ENCODE measurements at places on chromosomes 3 and 15. TPM values are rescaled to one million over a fixed set of nuclear protein-coding genes. Genes with fewer than 3 reads are reported as not detected.

DNA sequence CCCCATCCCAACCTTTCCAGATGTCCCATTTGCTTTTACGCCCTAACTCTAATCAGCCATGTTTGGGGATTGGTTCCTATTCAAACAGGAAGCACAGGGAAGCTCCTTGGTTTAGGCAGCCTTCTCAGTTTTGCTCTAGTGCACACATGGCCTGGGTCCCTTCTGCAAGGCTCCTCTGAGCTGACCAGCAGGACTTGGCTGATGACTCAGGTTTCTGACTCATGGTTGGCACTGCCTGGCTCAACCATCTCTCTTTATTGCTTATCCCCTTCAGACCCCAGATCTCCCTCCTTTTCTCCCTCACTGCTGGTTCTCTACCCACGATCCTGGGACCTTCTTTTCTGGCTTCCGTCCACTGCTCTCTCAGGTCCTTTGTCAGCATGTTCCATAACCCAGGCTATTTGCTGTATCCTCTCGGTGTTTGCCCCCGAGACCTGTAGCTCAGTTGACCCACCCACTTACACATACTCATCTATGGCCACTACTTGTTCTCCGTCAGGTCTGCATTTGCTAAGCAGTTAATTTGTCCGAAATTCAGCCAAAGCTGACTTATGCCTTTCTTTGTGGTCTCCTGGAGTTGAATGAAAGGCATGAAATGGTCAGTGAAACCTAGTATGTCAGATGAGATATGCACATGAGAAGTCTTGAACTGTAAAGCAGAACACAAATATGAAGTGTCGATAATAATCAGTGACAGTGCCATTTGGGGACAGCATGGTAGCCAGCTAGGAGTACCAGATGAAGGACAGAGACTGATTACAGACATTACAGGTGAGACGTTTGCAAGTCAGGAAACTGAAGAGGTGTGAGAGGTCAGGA lies 323.5 kb upstream of the ROPN1 start:
- DNase-seq = no peak

GRCh38 chr3:53190659-53191058 lies 29.6 kb downstream of the PRKCD start:
- DNase-seq = no peak

DNA sequence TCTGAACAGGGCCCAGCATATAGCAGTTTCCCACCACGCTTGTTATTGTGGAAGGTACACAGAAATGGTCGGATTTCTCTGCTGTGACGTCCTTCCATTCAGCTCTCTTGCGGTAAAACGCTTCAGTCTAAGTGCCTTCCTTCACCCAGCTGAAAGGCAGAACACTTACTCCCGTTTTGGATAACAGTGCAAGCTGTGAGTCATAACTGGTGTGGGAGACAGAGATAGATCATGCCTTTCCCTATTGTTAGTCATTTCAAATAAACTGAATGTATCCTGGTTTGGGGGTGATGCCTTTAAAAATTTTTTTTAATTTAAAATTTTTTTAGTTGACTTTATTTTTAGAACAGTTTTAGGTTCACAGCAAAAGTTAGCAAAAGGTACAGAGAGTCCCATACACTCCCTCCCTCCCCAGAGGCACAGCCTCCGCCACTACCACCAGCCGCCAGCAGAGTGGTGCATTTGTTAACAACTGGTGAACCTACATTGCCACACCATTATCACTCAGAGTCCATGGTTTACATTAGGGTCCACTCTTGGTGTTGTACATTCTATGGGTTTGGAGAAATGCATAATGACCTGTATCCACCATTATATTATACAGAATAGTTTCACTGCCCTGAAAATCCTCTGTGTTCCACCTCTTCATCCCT lies 94.9 kb upstream of the NSMCE3 start:
- no peak for DNase-seq

The ISLR gene
- polyA plus RNA-seq = 1.8 TPM

- DNase-seq = no peak
Measured at GRCh38 chr15:75067123-75067830, 43.9 kb downstream of the PPCDC start.

- DNase-seq = no peak
Measured at GRCh38 chr3:195162033-195162669, 108.8 kb downstream of the XXYLT1 start.
